ENCODE measurements at places on chromosomes 13 and 19. TPM values are rescaled to one million over a fixed set of nuclear protein-coding genes. Genes with fewer than 3 reads are reported as not detected.

The NOVA2 gene
- total RNA-seq, result not detected

The PLPPR3 gene
- 0.75 TPM for total RNA-seq

The IGSF23 gene
- total RNA-seq, result 0.12 TPM

The MKNK2 gene
- 118 TPM for total RNA-seq

The VASP gene
- 146 TPM for total RNA-seq

The IGFL2 gene
- not detected for total RNA-seq

The SLC10A2 gene
- total RNA-seq, result not detected

The APLP1 gene
- 8.4 TPM for total RNA-seq

The METTL21C gene
- not detected for total RNA-seq

The TDRD12 gene
- 0.29 TPM for total RNA-seq

The CELF5 gene
- not detected for total RNA-seq

The TNFSF9 gene
- total RNA-seq, result 12.5 TPM

GRCh38 chr13:42275506-42275905 is 3.6 kb downstream of the AKAP11 start:
- DNase-seq, result no peak

GRCh38 chr13:64765636-64766035 is 2464.5 kb downstream of the PCDH9 start:
- no peak for DNase-seq

- no peak for DNase-seq
These were observed 25.8 kb upstream of the TMEM255B start for GRCh38 chr13:113732961-113733950.

- DNase-seq, result no peak
These were observed 31.7 kb downstream of the ARHGAP35 start for GRCh38 chr19:46892252-46893179.

DNA sequence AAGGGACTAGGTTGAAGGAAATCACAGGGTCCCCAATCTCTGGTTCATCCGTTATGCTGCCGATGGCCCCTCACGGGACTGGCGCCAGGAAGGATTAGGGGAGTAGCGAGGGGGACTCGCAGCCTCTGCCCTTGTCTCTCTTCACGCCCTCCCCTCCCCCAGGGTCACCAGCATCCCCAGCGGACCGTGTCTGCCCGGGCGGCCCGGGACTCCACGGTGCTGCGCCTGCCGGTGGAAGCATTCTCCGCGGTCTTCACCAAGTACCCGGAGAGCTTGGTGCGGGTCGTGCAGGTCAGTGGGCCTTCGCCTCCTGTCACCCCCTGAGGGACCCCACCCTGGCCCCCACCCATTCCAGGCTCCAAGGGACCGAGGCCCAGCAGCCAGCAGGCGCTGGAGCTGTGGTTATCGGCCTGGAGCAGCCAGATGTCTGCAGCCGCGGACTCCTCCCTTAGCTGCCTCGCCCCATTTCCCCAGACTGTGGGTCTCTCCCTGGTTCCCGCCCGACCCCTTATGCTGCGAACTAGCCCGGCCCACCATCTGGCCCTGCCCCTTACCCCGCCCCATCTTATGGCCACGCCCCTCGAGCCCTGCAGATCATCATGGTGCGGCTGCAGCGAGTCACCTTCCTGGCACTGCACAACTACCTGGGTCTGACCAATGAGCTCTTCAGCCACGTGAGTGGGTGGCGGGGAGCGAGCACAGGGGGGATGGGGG is 5.4 kb downstream of the PNPLA6 start:
- no peak for DNase-seq

GRCh38 chr19:5988517-5989387 is 10.8 kb upstream of the RANBP3 start:
- DNase-seq, result no peak

DNA sequence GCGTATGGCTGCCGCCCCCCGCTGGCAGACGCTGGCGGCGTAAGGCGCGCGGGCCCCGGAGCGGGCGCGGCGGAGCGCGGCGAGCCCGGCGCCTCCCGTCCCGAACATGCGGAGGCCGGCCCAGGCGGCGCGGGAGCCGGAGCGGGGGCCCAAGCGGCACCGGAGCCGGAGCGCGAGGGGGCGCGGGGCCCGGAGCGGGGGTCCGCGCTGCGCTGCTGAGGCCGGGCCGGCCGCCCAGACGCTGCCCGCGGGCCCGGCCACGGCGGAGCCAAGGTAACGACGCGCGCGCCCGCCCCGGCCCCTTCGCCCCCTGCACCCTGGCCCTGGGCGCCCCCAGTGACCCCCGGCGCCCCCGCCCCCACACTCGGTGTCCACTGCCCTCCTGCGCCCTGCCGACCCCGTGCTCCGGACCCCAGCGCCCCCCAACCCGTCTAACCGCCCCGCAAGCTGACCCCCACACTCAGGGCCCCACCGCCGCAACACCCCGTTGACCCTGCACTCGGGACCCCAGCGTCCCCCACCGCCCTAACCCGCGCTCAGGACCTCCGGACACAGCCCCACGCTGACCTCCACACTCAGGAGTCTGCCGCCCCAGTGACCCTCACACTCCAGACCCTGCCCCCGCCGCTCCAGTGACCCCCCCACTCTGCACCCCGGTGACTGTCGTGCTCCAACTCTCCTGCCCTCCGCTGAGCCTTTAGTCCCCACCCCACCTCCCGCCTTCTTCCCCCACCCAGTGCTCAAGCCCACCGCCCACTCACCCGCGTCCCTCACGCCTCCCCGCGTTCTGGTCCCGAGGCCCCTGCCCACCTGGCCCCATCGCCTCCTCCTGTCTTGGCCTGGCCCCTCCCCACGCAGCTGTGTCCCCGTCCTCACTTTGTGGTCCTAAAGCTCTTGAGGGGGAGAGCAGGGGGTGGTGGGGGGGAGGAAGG is at the start of gene CSNK1G2:
TSS of gene CSNK1G2 (plus strand) at position 27 of the 932 bp plus-strand sequence. CDS start 28,601 bp downstream, outside the sequence.
- DNase-seq, result no peak

DNA sequence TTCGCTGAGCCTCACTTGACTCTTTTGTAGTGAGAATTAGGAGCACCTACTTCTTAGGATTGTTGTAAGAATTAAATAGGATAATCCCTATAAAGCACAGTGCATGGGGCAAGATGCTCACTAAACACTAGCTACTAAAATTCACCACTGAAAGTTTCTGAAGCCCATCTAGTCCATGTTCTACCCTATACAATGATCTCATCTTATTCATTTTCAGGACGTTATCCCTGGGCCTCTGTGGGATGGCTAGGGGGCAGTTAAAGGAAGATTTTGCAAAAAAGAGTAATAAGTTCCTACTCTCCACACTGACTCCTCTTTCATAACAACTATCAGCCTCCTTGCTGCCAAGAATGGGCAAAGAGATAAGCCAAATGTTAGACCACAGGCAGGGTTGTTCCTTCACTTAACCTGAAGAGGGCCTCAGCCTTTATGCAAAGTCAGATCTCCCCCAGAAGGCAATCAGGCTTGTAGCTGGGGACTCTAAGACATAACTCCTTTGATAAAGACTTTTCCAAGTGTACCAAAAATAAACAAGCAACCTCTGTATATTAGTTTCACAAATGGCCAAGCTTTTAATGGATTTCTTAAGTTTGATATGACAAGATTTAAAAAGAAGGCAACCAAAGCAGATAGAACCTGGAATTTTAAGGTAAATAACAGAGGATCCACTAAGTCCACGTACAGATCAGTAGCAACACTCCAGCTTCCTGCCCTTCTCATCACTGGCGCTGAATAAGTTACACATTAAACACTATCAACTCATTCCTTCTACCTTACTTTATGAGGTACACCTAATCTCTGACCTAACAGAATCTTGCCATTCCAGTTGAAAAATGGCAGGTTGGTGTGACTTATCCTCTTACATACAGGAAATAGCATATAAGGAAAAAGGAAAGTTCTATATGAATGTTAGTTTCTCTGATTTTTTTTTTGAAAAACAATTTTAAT is 44.4 kb downstream of the ELF1 start:
- DNase-seq, result peak; percentile 41

DNA sequence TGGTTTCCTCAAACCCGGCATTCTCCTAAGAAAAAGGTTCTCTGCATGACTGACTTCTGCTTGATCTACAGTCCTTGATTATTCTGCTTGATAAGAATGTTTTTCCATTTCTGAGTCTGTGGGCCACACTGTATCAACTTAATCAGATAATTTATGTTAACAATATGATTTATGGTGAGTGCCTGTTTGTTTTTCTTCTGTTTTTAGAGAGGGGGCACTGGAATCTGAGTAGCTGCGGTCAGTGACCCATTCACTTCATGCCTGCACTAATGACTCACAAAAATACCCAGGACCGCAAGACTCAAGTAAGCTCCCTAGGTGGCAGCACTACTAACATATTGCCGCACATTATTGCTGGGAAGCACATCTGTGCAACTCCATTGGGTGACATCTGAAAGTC is 542.3 kb upstream of the ATXN8OS start:
- DNase-seq, result peak; percentile 42

- DNase-seq, result no peak
These were observed 3.9 kb downstream of the GPR108 start for GRCh38 chr19:6733338-6734095.

DNA sequence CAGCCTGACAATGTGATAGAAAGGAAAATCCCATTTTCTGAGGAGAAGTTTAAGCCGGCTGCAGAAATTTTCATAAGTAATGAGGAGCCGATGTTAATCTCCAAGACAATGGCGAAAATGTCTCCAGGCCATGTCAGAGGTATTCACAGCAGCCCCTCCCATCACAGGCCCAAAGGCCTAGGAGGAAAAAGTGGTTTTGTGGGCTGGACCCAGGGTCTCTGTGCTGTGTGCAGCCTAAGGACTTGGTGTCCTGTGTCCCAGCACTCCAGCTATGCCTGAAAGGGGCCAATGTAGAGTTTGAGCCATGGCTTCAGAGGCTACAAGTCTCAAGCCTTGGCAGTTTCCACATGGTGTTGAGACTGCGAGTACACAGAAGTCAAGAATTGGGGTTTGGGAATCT is 32.9 kb upstream of the GPC6 start:
- DNase-seq, result no peak

DNA sequence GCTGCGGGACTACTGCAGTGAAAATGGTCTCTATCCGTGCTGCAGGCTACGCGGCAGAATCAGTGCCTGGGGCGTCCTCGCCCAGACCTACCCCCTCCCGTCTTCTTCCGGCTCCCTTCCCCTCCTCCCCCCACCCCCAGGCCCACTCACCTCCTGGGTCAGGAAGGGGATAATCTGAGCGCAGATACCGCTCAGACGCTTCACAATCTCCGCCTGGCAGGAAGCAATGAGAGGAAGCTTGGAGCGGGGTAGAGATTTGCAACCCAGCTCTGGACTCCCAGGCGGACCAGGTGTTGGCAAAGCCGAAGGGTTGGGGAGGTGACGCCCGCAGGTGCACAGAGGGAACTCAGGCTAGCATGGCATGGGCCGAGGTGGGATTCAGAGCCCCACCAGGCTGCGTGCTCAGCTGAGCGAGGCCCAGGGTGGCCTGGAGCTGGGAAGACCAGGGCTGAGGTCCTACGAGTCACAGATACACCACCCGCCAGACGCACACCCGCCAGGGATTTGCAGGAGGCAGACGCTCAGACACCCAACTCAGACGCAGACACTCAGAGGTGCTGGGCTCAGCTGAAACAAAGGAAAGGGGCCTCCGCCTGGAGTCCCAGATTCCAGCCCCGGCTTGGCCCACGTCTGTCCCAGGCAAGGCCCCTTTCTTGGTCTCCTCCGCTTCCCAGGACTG is 4.1 kb downstream of the TLE2 start:
- no peak for DNase-seq

DNA sequence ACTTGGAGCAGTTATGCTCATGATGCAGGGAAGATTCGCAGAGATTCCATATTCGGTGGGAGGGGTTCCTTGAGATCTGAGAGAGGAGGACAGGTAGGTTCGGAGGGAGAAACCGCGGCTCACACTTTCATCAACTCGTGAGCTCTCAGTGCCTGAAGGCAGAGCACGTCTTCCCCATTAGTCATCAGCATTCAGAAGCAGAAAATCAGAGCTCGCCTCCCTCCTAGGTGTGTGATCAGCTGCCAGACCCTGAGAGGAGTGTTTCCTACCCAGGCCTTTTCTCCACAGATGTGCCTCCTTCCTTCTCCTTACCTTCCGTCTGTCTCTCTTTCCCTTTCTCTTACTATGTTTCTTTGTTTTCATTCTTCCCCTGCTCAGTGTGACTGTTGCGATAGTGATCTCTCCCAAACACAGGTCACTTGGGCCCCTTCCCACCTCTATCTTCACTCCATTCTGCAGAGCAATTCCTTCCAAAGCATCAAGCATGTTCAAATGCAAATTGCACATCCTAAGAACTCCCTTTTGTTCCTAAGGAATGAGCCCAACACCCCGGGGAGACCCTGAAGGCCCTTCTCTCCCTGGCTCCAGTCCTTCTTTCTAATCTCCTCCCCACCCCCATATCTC is 389.5 kb downstream of the UQCRFS1 start:
- no peak for DNase-seq

DNA sequence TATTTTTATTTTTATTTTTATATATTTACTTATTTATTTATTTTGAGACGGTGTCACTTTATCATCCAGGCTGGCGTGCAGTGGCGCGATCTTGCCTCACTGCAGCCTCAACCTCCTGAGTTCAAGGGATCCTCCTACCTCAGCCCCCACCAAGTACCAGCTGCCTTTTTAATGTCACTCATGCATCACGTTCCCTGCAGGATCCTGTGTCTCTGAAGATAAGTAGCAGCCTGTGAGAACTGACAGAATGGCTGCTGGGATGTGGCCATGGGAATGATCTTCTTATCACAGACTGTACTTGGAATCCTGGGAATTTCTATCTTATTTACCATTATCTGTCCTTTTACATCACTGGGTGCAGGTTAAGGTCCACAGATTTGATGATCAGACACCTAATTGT is 9.2 kb upstream of the ZNF761 start:
- no peak for DNase-seq

DNA sequence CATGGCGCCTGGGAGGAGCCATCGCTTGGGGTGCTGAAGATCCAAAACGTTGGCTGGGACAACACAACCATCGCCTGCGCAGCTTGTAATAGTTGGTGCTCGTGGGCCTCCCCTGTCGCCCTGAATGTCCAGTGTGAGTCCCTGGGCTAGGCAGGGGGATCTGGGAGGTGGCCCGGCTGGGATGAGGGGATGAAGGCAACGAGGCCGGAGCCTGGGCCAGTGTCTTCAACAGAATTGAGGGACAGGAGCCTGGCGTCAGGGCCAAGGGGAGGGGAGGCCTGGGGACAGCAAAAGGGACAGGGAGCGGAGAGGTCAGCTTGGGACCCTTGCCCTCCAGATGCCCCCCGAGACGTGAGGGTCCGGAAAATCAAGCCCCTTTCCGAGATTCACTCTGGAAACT is 6.7 kb upstream of the FFAR1 start:
- DNase-seq, result no peak

GRCh38 chr13:66655847-66656454 is 574.2 kb downstream of the PCDH9 start:
- DNase-seq, result no peak

DNA sequence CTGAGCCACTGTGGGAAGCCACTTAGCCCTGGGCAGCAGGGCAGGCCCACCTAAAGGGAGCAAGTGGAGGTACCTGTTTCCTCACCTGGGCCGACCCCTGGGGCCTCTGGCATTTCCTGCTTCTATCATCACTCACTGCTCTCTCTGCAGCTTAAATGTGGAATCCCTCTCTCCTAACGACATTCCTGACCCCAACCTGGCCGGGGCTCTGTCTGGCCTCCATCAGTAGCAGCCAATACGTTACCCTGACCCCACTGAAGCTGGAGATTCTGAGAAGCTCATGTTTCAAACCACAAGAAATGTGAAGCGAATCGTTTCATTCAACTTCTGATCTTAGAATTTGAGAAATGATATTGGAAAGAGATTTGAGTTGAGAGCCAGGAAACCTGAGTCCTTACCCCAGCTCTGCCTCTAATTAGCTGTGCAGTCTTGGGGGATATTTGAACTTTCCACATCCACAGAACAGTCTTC is 39.9 kb downstream of the DOCK9 start:
- no peak for DNase-seq
